Activated naive CD4-positive, alpha-beta T cell treated with anti-CD3 and anti-CD28 coated beads, Interleukin-2, amount 50 U/mL, for 72 hours (primary cell): ENCODE measurements at places on chromosomes 13 and 19.

- DNase-seq, result no peak
Observed at GRCh38 chr13:23579896-23580683, 9.9 kb downstream of the TNFRSF19 start.

- no peak for DNase-seq
Observed at GRCh38 chr13:47039106-47039505, 142.3 kb upstream of the HTR2A start.

DNA sequence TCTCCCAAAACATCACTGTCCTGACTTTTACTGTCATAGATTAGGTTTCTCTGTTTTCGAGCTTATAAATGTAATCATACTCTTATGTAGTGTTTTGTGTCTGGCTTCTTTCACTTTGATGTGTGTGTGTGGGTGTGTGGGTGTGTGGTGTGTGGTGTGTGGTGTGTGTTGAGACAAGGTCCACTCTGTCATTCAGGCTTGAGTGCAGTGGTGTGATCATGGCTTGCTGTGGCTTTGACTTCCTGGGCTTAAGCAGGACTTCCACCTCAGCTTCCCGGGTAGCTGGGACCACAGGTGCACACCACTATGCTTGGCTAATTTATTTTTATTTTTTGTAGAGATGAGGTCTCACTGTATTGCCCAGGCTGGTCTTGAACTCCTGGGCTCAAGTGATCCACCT lies 59.6 kb downstream of the PDS5B start:
- peak; percentile 13 for DNase-seq

GRCh38 chr19:33032218-33032781 lies 32.4 kb downstream of the RHPN2 start:
- no peak for DNase-seq
